ENCODE measurements at places on chromosomes 16 and 17.

DNA sequence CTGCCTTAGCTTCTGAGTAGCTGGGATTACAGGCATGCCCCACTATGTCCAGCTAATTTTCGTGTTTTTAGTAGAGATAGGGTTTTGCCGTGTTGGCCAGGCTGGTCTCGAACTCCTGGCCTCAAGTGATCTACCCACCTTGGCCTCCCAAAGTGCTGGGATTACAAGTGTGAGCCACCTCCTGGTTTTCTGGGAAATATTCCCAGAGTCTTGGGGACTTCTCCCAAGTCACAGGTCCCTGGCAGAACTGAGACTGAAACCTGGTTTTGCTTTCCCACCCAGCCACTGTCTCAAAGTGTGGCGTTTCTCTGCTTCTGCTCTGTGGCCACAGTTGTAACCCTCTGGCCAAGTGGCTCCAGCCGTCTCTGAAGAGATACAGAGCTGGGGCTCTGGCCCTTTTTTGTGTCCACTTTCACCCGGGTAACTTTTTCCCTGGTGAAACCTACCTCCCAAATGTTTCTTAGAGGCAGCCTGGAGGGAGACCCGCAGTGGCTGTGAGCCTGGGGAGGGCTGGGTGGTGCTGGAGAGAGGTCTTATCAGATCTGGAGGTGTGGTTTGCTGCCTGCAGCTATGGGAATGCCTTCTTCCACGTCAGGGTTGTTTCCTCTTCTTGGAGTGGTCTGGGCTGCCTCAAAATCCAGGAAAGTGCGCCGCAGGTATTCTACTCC is 5.1 kb downstream of the KSR1 start:
- DNase-seq, result no peak

DNA sequence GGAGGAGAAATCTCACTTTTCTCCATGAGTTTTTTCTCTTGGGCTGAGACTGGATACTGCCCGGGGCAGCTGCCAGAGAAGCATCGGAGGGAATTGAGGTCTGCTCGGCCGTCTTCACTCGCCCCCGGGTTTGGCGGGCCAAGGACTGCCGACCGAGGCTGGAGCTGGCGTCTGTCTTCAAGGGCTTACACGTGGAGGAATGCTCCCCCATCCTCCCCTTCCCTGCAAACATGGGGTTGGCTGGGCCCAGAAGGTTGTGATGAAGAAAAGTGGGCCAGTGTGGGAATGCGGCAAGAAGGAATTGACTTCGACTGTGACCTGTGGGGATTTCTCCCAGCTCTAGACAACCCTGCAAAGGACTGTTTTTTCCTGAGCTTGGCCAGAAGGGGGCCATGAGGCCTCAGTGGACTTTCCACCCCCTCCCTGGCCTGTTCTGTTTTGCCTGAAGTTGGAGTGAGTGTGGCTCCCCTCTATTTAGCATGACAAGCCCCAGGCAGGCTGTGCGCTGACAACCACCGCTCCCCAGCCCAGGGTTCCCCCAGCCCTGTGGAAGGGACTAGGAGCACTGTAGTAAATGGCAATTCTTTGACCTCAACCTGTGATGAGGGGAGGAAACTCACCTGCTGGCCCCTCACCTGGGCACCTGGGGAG is 19.1 kb downstream of the NGFR start:
- no peak for DNase-seq

DNA sequence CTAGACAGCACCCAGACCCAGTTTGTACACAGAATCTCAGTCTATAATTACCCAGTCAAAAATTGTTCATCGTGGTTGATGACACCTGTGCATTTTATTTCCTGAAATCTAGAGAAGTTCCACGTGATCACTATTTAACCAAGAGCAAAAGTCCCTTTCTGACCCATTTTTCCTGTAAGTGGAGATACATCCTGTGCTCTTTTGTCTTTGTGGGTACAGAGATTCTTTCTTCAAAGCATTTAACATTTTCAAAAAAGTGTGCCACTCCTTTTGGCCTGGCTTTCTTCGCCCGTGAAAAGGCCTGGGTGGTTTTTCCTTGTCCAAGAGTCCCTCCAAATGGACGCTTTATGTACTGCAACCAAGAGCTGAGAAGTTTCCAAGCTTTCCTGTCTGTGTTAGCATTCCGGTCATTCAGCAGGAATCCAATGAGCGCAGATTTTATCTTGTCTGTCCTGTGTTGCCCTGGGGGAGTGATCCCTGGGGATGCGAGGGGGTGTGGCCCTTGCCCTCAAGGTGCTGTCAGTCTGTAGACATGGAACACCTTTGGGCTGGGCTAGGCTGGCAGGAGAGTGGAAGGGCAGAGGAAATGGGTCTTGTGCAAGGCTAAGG is 161.1 kb upstream of the CACNG5 start:
- DNase-seq, result peak; percentile 39

- peak; percentile 77 for DNase-seq
These were observed 48.6 kb downstream of the SLC39A11 start for GRCh38 chr17:73043686-73044581.

- no peak for DNase-seq
These were observed at the start of gene MSL1 for GRCh38 chr17:40121181-40122135. TSS of gene MSL1 (plus strand) at chr17:40121971. CDS start at chr17:40122613, 642 bp downstream.

GRCh38 chr16:2148714-2149629 is 547 bp downstream of the RAB26 start:
- DNase-seq, result no peak

DNA sequence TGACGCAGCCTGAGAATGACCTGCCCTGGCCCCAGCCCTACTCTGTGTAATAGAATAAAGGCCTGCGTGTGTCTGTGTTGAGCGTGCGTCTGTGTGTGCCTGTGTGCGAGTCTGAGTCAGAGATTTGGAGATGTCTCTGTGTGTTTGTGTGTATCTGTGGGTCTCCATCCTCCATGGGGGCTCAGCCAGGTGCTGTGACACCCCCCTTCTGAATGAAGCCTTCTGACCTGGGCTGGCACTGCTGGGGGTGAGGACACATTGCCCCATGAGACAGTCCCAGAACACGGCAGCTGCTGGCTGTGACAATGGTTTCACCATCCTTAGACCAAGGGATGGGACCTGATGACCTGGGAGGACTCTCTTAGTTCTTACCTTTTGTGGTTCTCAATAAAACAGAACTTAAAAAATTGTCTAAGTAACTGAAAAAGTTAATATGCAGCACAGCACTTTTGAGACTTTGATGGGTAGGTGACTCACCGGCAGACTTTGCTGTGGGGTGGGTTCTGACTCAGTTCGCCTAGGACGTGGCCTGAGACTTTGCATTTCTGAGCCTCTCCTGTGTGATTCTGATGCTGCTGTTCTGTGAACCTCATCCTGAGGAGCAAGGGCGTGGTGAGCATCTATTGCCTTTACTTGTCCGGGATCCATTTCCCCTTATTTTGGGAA is 5.7 kb downstream of the LAT start:
- no peak for DNase-seq

DNA sequence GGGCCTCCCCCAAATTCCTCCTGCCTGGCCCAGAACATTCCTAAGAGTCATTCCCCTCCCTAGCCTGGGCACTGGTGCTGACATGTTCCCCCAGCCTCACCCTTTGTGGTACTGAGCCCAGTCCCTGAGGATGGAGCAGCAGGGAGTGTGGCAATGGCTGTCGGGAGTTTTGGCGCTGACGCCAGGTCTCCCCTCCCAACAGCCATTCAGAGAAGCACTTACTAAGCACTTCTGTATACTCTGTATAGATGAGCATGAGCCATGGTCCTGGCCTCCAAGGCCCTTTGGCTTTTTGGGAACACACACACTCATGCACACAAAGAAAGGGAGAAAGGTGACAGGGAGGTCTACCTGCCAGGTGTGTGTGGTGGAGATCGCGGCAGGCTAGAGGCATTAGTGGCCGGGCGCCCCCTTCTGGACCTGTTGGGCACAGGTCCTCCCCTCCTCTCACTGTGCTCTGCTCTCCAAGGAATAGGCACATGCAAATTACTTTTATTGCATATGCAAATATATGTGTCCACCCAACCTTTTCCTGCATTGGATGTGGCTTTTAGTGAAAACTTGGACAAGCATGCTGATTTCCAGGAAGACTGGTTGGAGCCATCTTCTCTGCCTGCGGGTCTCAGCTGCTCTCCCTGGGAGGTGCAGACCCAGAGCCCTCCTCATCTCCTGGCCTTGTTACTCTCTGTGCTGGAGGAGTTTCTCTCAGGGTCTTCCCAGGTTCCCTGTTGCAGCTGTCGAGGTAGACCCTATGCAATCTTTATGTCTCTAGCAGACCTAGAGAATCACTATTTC is 17.4 kb upstream of the C17orf107 start:
- DNase-seq, result no peak

GRCh38 chr17:5667871-5668270 is 83.6 kb upstream of the NLRP1 start:
- DNase-seq, result no peak

GRCh38 chr17:68924793-68925720 is 30.1 kb downstream of the ABCA8 start:
- no peak for DNase-seq

- DNase-seq, result peak; percentile 99
These were observed at the start of gene TMUB2 for GRCh38 chr17:44186307-44187130. TSS of gene TMUB2 (plus strand) at chr17:44186972. CDS start at chr17:44187709, 737 bp downstream.

All from AG04450 (cell line).